T-helper 17 cell (primary cell): ENCODE measurements at places on chromosomes 5 and 9.

- DNase-seq, result no peak
Observed at GRCh38 chr5:172687940-172688339, 46.9 kb downstream of the NEURL1B start.

DNA sequence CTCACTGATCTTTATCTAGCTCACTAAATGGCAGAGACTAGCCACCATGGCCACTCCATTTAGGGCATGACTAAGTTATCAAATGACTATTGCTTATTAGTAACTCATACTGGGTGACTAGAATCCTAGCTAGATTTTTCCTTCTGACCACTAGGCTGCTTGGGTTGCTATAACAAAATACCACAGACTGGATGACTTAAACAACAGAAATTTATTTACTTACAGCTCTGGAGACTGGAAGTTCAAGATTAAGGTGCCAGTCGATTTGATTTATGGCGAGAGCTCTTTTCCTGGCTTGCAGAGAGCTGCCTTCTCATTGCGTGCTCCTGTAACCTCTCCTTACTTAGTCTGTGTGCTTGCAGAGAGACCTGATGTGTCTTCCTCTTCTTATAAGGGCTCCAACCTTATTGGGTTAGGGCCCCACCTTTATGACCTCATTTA lies 55.0 kb upstream of the APC start:
- no peak for DNase-seq

- no peak for DNase-seq
Observed at GRCh38 chr9:87233899-87234455, 263.7 kb upstream of the DAPK1 start.

GRCh38 chr9:126556560-126557250 lies 57.0 kb upstream of the LMX1B start:
- DNase-seq, result no peak

DNA sequence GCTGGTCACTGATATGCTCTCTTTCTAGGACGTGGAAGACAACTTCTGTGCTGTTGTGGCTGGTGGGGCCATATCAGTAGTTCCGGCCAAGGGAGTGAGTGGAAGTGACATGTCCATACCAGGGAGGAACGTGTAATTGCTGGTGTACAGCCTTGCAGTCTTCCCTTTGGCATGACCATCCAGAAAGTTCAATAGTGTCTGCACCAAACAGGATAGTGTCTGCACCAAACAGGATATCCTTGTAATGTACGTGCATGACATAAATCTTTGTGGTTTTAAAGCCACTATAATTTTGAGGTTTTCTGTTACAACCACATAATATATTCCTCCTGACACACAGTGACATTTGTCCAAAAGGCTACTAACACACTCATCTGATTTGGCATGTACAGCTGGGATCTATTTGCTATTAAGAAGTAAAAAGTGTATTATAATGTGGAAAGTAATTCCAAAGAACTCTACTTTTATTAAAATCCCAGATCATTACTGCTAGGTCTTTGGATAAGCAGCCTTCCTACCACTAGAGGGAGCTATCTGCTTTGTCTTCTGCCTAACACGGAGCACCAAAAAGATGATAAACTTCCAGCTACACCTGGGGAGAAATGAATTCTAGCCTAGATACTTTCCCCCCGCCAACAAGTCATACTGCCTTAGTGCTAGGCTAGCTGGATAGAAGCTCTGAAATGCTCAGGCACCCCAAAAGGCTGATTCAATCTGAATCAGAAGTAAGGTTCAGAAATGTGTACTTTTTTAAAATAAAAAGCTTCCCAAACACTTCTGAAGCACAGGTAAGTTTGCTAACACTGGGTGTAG lies 52.7 kb downstream of the RNF145 start:
- DNase-seq, result no peak

GRCh38 chr5:16797951-16798350 lies 138.1 kb downstream of the MYO10 start:
- no peak for DNase-seq

- DNase-seq, result no peak
Observed at GRCh38 chr9:8845808-8846207, 1046.2 kb upstream of the DMAC1 start.

DNA sequence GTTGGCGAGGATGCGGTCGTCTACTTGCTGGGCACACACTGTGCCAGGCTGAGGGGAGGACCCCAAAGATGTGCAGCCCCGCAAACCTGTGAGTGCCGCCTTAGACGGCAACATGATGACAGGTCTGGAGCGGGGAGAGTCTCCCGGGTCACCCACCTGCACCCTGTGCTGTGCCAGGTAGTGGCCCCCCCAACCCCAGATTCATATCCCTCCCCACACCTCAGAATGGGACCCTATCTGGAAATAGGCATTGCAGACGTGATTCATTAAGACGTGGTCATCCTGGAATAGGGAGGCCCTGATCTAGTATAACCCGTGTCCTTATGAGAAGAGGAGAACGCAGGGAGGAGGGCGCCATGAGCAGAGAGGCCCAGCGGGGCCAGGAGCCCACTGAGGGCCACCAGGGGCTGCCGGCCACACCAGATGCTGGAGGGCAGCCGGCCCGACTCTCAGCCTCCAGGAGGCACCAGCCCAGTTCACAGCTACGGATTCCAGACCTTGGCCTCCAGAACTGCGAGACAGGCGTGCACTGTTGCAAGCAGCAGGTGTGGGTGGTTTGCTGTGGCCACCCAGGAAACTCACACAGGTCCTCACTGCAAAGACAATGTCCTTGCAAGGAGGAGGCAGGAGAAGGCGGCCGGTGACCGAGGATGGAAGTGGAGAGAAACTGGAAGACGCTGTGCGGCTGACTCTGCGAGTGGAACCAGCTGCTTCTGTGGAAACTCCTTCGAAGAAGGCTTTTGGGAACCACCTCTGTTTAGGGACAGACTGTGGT lies 131.9 kb upstream of the LPCAT1 start:
- DNase-seq, result no peak

DNA sequence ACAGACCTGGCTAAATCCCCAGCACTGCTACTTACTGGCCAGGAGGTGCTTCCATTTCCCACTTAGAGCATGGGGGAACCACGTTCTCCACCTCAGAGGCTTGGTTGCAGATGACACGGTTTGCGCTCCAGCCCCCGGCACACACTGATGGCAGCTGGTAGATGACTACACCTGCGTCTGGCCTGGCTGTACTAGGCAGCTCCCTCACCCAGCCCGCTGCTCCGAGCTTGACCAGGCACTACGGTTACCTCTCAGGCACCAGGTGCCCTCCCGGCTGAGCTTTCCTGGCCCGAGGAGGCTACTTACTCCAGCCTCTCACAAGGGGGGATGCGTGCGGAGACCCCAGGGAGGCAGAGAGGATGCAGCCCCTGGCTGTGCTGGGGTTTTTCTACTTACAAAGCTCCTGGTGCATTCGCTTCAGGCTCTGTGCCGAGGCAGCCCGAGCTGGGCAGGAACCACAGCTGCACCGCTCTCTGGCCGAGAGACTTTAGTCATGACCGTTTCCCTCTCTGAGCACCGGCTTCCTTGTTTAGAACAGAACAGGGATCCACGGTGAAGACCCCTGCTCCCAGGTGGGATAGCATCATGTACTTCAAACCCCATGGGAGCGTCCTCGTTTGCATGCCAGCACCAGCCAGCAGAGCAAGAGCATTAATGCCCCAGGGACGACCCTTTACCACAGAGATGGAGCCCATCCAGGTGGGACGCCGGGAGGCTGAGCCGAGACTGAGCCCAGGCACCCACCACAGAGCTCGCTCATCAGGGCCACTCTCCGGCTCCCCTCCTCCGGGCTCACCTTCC lies 7.6 kb upstream of the GBGT1 start:
- no peak for DNase-seq

DNA sequence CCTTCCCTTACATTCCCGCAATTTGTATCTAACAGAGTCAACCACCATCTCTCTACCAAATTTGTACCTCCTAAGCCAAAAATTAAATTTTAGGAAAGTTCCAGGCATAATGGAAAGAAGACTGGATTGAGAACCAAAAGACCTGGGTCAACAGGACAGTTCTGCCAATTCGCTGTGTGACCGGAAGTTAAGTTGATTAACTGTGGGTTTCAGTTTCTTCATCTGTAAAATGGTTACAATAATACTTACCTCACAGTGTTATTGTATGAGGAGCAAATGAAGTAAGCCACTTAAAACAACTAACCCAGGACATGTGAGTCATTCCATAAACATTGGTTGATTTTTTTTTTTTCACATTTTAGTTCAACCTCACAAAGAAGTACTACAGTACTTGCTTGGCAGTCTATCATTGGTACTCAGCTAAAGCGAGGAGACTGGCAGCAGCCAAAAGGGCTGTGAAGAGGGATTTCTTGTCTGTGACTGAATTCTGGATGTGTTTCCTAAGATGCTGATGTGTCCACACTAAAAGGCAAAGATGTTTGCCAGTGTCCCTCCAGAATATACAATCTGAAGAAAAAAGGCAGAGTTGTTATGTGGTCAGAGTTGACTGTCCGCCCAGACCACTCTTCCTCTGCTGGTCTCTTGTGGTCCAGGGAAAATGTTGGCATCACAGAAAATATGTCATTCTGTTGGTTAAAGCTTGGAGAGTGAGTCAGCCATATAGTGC lies 198.6 kb downstream of the TLE1 start:
- DNase-seq, result no peak

DNA sequence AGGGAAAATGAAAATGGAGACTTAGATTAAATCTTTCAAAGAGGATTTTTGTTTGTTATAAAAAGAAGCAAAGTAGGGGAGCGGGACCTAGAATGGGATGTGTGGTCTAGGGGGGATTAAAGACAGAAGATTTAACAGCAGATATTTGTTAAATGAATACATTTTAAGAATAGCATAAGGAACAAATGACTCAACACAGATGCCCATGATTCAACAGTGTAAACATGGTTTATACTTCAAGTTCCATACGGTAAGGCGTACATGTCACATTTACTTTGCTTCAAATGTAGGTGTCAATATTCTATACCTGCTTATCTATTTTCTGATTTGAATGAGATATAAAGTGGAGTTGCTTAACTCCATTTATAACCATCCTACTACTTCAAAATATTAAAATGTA lies 1.5 kb downstream of the TICAM2 start:
- DNase-seq, result no peak

DNA sequence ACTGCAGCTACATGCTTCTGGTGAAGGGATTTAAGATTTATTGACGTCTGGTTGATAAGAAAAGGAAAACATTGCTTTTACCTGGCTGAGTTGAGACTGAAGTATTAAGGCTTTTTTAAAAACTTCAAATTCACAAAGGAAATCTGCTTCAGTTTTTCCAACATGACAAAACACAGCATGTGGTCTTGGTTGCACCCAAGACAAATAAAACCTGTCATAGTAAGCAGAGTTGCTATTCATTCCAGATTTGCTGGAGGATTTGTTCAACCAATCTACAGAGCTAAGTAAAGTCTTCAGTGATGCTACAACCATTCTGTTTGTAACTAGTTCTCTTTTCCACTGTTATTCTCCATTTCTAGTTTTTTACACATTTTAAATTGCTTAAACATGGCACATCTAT lies 11.3 kb downstream of the C5orf63 start:
- no peak for DNase-seq

GRCh38 chr5:41763574-41763973 lies 106.7 kb downstream of the OXCT1 start:
- no peak for DNase-seq

- no peak for DNase-seq
Observed at GRCh38 chr9:70494221-70494620, 79.8 kb upstream of the KLF9 start.

DNA sequence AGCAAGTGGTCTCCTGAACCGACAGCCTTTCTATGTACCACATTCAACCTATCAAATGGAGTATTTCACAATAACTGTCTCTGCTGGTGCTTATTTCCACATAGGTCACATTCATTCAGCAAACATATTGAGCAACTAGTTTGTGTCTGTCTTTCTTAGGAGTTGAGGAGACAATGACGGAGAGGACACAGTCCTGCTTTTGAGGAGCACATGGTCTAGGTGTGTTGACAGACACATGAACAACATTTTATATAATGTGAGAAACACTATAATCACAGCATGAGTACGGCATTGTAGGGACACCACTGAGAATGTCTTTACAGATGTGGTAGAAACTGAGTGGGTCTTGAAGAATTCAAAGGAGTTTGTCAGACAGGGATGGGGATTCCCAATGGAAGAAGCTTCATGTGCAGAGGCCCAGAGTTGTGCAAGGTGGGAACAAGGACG lies 28.5 kb downstream of the NFIL3 start:
- DNase-seq, result no peak

GRCh38 chr9:12934545-12935272 lies 159.9 kb downstream of the LURAP1L start:
- DNase-seq, result no peak

DNA sequence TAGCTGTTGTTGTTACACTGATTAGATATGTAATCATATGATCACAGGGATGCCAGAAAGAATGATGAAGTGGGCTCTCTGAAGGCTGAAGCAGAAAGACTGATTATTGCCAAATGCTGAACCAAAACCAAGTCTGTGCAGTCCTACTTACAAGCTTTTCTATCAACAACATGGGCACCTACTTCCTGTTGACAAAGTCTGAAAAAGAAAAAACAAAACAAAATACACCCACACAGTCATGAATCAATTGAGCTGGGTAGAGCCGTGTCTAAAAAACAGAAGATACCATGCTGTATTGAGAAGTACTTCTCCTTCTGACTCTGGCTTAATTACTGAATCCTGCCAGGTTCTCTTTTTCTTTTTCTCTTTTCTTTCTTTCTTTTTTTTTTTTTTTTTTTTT lies 363.4 kb downstream of the RAB3C start:
- no peak for DNase-seq

- DNase-seq, result no peak
Observed at GRCh38 chr5:119951330-119951934, 322.1 kb downstream of the FAM170A start.

- DNase-seq, result no peak
Observed at GRCh38 chr5:151151263-151151660, 6.3 kb downstream of the ANXA6 start.

DNA sequence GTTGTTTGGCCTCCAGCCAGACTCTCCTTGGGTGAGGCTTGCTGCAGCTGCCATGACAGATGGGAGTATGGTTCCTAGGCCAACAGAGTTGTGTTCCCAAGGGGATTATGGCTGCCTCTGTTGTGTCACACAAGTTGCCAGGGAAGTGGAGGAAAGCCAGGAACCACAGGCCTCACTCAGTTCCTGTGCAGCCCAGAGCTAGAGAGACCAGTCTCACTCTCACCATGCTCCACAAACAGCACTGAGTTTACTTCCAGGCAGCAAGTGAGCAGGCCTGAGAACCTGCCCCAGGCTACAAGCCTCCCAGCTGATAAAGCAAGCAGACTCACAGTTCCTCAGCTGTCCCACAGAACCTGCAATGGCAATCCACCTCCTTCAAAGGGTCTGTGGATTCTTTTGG lies 273.6 kb upstream of the TAS2R1 start:
- no peak for DNase-seq

GRCh38 chr5:55159763-55160492 lies at the start of gene GPX8:
TSS of gene GPX8 (plus strand) at chr5:55160171. CDS start at chr5:55160193, 22 bp downstream.
- no peak for DNase-seq

- DNase-seq, result no peak
Observed at GRCh38 chr9:127360829-127361228, 36.1 kb upstream of the SLC2A8 start.

GRCh38 chr9:76349865-76350264 lies 44.4 kb downstream of the RFK start:
- no peak for DNase-seq

GRCh38 chr9:131499254-131499767 lies 3.4 kb upstream of the POMT1 start:
- no peak for DNase-seq

- no peak for DNase-seq
Observed at GRCh38 chr5:142922223-142922952, 152.2 kb downstream of the ARHGAP26 start.

GRCh38 chr5:45750574-45750973 lies 54.4 kb upstream of the HCN1 start:
- DNase-seq, result no peak

- DNase-seq, result no peak
Observed at GRCh38 chr9:34163434-34163833, 15.4 kb upstream of the UBAP1 start.

GRCh38 chr9:34575862-34576596 lies 13.5 kb downstream of the CNTFR start:
- DNase-seq, result no peak
